ENCODE measurements at places on chromosomes 6 and 20.

GRCh38 chr6:16839631-16840179, 78.4 kb upstream of the ATXN1 start:
- DNase-seq, result no peak

- DNase-seq, result no peak
Observed at GRCh38 chr6:163686301-163686700, 271.8 kb downstream of the QKI start.

- DNase-seq, result no peak
Observed at GRCh38 chr6:16591396-16592222, 169.7 kb downstream of the ATXN1 start.

DNA sequence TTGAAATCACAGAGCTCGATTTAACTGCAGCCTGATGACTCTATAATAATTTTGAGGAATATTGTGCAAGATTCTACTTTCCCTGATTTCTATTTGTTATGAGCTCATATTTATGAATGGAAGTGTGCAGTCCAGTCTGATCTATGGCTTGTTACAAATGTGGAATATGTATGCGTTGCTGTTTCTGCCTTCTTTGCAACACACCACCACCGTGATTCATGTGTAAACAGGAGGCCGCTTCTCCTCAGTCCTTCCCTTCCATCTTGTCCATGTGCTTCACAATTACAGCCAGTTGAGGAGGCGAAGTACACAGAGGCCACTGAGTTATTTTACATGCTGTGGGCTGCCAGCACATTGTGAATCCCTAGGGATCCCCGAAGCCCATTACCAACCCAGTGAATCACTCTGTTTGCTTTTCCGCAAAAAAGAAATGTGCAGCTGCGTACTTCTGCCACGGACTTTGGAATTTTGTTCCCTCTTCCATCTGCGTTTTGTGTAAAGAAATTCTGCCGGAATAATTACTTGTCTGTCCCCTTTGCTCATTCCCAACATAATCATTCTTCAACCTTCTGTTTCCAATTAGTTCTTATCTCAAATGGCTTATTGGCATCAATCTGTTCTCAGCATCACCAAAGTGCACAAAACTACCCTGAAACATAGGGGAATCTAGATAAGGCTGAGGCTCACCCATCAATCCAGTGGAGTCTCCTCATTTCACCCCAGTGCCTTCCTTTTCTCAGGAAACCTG, 551.6 kb upstream of the CITED2 start:
- DNase-seq, result no peak

DNA sequence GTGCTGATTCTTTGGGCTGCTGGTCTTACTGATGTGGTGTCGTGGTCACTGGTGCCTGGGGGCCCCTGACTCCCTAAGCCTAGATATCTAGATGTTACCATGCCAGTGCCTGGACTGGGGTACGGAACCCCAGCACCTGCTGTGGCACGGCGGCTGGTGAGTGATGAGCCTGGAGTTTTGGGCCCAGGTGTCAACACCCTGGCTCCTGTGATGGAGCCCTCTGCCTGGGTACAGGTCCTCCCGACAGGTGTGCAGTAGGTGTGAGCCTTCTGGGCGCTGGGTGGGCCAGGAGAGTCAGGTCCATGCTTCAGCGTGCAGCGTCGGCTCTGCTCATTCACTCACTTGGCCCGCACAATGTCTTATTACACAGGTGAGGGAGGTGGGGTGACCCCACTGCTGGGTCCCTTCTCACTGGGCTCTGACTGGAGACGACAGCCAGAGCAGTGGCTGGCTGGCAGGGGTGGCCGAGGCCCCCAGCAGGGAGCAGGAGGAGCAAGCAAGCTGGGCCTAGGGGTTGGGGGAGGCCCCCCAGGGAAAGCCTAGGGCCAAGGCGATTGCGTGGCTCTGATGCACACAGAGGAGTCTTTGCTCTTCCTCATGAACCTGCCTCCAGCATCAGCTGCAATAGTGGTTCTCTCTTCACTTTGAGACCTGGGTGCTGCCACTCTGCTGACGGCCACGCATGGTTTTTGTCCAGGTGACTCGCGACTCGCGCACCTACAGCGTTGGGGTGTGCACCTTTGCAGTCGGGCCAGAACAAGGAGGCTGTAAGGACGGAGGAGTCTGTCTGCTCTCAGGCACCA, 42.5 kb upstream of the SLC22A1 start:
- no peak for DNase-seq

GRCh38 chr6:85715797-85716196, 73.1 kb upstream of the SYNCRIP start:
- no peak for DNase-seq

GRCh38 chr6:75588948-75589347, 12.7 kb upstream of the SENP6 start:
- DNase-seq, result no peak

DNA sequence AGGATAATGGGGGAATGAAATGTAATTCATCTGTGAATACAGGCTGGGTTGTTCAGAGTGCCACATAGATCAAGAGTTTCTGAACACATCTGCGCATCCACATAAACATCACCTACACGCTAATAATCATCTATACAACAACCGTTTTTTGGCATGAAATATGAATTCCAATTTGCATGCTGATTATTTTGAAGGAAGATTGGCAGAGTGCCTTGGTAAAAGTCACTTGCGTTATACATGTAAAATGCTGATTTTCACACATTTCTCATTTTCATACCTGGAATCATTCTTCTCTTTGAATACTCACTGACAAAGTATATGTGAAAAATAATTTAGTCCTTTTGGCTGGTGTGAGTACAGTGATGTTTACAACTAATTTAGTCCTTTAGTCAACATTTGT, 17.7 kb downstream of the COL9A1 start:
- no peak for DNase-seq

DNA sequence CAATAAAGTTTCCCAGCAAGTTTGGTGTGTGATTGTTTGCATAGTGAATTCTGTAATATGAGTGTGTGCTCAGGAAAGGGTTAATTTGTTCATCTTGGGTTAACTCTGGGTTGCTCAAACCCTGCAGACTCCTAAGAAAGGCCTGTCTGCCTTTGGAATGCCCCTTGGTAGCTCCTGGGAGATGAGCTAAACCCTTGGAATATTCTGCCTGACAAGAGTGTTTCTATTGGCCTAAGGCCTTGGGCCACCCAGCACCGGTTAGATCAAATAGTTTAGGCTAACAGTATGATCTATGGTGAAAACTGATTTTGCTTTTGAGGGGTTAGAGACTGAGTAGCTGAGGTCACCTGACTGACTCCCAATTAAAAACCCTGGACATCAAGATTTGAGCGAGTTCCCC, 248.3 kb downstream of the GRM1 start:
- DNase-seq, result no peak

All from NCI-H774 (cell line).